ENCODE measurements at places on chromosomes 7 and 10. TPM values are rescaled to one million over a fixed set of nuclear protein-coding genes. Genes with fewer than 3 reads are reported as not detected.
A peak's percentile ranks its signal among the peaks of the same experiment; 100 is the strongest.

Gene MUC12
- total RNA-seq = 2.5 TPM

Gene EEPD1
- total RNA-seq = 4.9 TPM

Gene RSPH10B2
- total RNA-seq = 0.29 TPM

Gene CTAGE15
- total RNA-seq = not detected

Gene MRPS17
- total RNA-seq = 15.7 TPM

GRCh38 chr7:139813689-139814088, 15.4 kb upstream of the TBXAS1 start:
- no peak for DNase-seq

GRCh38 chr10:89163265-89163995, 43.7 kb downstream of the CH25H start:
- DNase-seq = no peak

DNA sequence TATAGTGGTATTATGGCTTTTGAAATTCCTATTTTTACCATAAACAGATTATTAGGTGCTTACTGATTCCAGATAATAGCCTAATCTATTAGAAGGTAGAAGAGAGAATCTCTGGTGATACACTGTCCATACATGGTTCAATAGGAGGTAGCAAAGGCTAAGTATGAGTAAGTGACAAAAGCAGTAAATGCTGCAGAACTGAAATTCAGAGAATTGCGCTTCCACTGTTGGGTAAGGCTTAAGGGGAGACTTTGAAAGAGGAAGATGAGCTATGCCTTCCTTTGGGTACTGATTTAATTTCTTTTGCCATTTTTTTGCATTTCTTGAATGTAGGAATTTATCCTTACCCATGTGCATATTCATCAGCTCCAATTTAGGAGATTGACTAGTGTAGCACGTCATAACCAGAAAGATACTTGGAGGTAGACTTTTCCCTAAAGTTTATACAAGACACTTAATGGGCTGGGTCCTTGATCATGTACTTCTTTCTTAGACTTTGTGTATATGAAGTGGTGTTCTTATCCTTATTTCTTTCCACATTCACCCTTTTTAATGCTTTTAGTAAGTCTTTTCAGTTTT, 15.3 kb downstream of the MKLN1 start:
- no peak for DNase-seq

GRCh38 chr10:90939116-90939515, 18.2 kb upstream of the ANKRD1 start:
- DNase-seq = no peak

DNA sequence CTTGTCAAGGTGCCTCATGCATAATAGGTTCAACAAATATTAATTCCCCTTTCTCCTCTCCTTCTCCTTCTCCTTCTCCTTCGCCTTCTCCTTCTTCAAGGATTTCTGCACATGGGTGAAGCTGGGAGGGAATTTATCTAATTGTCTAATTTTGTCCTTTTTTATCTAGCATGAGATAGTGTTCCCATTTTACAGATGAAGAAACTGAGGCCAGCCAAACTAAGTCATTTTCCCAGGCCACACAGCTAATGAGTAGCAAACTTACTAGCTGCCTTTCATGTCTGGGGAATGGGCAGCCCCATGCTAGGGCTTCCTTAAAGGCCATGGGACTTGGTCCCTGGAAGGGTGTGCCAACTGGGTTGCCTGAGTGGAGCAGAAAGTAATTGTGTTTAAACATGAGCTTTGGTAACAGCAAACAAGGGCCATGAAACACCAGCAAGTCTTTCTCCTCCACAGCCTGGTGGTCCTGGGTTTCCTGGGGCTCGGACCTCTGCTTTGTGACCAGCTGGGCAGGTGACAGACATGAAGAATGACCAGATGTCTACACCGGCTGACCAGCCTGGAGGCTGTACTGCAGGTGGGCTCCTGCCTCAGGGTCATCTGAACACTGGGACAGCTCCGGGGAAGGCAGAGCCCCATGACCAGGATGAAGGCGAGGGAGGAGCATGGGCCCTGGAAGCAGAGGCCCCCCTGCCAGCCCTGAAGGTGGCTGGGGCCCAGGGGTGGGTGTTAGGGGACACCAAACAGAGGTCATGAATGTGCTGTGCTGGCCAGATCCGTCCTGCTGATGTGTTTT, 138.0 kb downstream of the PTPN20 start:
- no peak for DNase-seq

DNA sequence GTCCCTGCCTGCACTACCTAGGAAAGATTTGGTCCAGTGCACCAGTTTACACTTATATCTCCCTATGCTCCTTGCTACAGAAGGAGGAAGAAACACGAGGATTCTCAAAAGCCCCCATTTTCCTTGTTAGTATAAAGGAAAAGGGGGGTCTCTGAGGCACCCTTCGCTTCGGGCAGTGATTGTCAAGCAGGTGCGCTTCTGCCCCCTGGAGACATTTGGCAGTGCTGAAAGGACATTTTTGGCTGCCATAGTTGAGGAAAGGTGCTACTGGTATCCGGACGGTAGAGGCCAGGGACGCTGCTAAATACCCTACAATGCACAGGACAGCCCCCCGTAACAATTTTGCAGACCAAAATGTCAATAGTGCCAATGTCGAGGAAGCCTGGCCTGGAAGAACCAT, 193.7 kb downstream of the GFRA1 start:
- DNase-seq = no peak

GRCh38 chr10:70576803-70577517, 25.6 kb downstream of the PRF1 start:
- DNase-seq = peak; percentile 41

- no peak for DNase-seq
Observed at GRCh38 chr10:97393034-97393573, 8.0 kb downstream of the RRP12 start.

- DNase-seq = no peak
Observed at GRCh38 chr10:75101416-75102251, 9.8 kb upstream of the SAMD8 start.

GRCh38 chr10:78458983-78459638, 425.4 kb downstream of the RPS24 start:
- DNase-seq = peak; percentile 91

DNA sequence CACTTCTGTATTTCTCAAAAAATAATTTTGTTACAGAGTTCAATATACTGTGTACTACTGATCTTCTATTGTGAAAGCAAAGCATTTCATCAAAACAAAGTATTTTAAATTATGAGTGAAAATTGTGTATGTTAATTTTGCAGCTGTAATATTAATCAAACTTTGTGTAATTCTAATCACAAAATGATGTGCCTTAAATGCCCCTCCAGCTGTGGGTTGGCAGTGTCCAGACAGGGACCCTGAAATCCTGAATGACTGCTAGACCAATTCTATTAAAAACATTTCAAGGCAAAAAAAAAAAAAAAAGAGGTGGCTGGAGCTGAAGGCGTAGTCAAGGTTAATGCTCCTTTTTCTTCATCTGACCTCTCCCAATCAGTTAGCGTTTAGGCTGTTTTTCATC, 36.2 kb downstream of the SCD start:
- DNase-seq = no peak

DNA sequence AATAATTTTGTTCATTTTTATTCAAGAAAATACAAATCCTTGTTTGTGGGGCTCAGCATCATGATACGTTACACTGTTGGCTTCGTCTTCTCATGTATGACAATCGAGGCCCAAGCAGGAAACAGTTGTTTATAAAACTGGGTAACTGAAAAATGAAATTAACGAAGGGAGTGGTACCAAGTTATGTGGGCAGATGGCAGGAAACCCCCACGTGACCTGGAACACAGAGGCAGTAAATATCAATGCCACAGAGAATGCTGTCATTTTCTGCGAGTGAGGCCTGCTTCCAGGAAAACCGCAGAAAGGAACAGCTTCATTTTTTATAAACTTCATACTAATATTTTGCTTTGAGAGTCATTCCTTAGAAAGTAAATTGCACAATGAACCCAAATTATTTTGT, 201.0 kb upstream of the ADARB2 start:
- DNase-seq = no peak

GRCh38 chr10:71952745-71953144, 11.4 kb upstream of the CHST3 start:
- DNase-seq = no peak

DNA sequence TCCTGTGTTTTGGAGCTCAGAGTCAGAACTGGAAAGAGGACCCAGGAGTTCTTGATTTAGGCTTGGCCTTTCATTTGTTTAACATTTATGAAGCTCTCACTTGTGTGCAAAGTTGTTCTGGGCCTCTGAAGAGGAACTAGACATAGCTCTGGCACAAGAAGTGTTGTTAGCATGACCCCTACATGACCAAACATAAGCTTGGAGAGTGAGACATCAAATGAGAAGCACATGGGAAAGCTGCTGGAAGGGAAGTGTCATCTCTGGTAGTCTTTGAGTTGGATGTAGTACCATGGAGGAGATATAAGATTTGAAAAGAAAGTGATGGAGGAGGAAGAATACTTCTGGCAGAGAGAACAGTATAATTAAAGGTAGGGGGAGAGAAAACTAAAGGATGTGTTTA, 370.1 kb downstream of the ADRA2A start:
- DNase-seq = no peak

DNA sequence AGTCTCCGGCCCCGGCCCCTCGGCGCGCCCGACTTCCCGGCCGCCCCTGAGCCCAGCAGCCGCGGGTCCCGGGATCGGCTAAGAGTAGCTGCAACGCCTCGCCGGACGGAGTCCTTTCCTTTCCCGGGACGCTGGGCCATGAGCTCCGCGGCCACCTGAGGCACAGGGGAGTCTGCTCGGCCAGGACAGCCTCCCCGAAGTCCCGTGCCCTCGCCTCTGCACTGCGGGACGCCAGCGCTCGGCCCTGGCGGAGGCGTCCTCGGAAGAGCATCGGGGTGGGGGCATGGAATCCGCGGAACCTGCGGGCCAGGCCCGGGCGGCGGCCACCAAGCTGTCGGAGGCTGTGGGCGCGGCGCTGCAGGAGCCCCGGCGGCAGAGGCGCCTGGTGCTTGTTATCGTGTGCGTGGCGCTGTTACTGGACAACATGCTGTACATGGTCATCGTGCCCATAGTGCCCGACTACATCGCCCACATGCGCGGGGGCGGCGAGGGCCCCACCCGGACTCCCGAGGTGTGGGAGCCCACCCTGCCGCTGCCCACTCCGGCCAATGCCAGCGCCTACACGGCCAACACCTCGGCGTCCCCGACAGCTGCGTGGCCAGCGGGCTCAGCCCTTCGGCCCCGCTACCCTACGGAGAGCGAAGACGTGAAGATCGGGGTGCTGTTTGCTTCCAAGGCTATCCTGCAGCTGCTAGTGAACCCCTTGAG, 502 bp downstream of the SLC18A3 start:
- DNase-seq = no peak
